ENCODE measurements at places on chromosomes 12 and 14.

GRCh38 chr12:117792471-117792870 is 176.3 kb downstream of the KSR2 start:
- no peak for DNase-seq

GRCh38 chr12:113145720-113146551 is 3.6 kb upstream of the CFAP73 start:
- DNase-seq, result no peak

DNA sequence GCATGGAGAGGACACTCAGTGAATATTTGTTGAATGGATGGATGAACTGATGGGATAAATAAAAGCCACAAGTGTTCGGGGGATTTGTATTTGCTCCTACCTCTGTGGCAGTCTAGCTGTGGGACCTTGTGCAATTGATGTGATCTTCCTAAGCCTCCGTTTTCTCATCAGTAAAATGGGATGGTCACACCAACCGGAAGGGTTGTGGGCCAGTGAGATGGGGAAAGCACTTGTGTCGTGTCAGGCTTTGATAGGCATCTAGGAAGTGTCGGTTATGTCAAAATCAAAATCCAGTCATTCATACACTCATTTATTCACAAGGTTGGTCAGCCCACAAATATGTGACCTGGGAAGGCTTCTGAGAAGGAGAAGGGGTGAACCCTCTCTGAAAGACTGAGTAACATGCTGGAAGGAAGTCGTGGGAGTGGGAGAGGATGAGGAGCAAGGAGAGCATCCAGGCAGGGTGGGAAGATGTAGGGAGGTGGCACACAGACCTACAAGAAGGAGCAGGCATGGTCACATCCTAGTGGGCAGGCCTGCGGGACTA is 7.8 kb upstream of the SERPINA9 start:
- no peak for DNase-seq

- DNase-seq, result no peak
Measured at GRCh38 chr12:49707812-49708147, 575 bp upstream of the FMNL3 start.

DNA sequence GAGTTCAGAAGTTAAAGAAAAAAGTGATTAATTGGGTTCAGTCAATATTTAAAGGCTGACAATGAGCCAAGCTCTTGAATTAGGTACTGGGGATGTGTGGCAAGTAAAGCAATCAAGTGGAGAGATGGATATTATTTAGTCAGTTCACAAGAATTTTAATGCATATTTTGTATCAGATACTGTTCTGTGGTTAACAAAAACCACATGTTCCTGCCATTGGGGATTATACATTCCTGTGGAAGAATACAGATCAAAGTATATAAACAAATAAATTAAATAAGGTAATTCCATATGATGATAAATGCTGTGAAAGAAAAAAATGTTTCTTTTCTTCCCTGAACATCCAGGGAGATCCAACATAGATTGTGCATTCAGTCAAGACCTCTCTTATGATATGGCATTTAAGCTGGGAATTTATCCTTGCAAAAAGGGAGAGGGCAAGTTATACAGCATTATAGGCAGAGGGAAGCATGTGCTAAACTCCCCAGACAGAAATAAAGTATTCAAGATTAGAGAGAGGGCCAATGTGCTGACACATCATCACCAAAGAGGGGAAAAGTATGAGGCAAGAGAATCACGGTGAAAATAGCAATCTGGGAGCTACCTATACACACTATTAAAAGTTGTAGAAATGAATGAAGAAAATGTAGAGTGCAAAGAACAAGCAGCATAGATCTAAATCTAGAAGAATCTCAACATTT is 17.6 kb upstream of the A2M start:
- no peak for DNase-seq

DNA sequence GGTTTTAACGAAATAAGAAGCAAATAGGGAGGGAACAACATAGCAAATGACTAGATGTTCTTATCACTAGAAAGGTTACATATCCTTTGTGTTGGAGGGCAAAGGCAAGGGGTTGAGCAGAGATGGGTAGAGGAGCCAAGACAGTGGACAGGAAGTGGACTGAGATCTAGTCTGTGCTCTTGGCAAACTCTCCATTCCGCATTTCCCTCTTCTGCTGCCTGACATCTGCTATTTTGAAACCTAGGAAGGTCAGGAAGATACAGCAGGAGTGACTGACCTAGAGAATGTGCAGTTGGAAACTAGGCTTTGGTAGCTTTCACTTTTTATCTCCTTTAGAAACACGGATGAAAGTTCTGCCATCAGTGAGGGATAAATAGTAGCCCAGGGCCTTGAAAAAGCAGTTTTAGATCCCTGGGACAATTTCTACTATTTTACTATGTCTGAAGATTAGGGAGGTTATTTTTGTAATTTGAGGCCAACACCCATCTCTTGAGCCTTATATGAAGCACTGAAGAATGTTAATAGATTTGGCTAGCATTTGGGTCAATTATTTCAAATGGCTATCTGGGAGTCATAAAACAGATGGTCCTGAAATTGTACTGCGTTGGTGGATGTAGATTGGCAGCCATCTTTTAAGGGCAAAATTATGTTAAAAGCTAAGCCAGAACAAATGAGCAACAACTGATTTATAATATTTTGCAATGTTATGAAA is 410.3 kb downstream of the PCNX1 start:
- DNase-seq, result no peak

DNA sequence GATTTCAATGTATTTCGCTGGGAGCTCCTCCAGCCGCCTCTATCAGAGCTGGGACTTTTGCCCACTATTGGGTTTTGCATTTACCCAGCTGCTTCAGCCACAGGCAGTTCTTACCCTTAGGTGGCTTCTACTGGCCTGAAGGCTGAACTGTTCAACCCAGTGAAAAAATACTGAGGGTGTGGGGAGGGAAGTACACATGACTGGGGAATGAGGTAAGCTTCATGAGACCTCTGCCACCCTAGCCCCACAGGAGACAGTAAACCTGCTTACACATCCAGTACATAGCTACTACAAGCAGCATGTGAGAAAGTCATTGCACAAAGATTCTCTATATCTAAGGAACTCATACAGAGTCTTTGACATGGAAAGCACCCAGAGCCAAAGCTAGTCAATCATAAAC is 411.1 kb downstream of the SYT1 start:
- DNase-seq, result no peak

GRCh38 chr14:64337888-64338615 is 43.9 kb upstream of the ESR2 start:
- no peak for DNase-seq

- DNase-seq, result no peak
Measured at GRCh38 chr14:105204206-105204930, 23.3 kb upstream of the NUDT14 start.

- no peak for DNase-seq
Measured at GRCh38 chr12:31890295-31891285, 68.6 kb upstream of the RESF1 start.

GRCh38 chr14:92579244-92579936 is 65.8 kb downstream of the RIN3 start:
- DNase-seq, result no peak

- no peak for DNase-seq
Measured at GRCh38 chr14:93049867-93050331, 65.8 kb downstream of the ITPK1 start.

DNA sequence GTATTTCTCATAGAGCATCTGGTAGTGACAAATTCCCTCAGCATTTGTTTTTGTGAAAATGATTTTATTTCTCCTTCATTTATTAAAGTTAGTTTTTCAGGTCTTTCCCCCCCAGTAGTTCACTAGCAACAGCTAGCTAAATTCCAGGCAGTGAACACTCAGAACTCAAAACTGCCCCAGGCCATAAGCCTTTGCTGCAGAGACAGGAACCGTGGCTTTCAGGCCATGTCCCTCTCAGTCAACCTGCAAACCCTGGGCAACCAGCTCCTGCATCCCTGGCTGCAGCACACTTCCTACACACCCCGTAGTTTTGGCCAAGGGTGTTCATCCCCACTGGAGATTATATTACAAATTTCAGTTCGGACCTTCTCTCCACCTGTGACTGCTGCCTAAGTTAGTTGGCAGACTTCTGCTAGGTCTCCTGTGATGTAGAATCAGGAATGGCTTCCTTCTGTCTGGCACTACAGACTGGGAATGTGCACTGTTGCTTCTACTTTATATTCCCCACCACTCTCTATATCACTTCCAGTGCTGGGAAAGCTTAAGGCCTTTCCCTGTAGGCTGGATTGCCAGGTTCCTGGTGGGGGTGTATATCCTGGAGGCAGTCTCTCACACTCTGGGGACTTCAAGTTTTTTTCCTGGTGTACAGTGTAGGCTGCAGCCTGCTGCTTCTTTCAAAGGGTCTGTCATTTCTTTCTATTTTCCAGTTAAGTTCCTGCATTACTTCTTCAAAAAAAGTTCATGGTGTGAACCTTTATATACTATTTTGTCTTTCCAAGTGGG is 924.4 kb upstream of the LRFN5 start:
- no peak for DNase-seq

DNA sequence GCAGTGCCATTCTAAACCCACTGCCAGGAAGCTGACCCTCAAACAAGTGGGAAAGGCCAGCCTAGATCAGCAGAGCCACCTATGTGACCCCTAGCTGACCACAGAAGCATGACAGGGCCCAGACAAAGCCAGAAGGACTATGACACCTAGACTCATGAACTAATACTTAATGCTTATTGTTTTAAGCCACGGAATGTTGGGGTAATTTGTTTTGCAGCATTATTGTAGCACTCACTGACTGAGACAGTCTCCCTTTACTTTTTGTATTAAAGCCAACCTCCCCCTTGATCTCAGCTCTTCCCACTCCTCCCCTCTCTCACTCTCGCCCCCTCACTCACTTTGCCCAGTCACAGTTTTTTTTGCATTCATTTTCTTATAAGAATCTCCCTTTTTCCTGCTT is 186.4 kb downstream of the RBM19 start:
- DNase-seq, result no peak

- no peak for DNase-seq
Measured at GRCh38 chr12:91383099-91383498, 200.5 kb upstream of the DCN start.

DNA sequence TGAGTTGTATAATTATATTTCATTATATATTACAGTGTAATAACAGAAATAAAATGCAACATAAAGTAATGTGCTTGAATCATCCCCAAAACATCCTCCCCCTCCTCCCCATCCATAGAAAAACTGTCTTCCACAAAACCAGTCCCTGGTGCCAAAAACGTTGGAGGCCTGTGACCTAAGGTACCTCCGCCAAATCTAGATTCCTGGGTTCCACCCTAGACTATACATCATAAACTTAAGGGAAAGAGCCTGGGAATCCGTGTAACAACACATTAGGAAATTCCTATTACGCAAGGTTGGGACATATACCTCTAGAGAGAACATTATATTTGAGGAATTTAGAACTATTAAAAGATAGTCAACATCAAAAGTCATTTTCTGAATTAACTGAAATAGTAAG is 38.0 kb downstream of the SPPL3 start:
- no peak for DNase-seq

- no peak for DNase-seq
Measured at GRCh38 chr12:112424126-112424525, 5.4 kb downstream of the PTPN11 start.

DNA sequence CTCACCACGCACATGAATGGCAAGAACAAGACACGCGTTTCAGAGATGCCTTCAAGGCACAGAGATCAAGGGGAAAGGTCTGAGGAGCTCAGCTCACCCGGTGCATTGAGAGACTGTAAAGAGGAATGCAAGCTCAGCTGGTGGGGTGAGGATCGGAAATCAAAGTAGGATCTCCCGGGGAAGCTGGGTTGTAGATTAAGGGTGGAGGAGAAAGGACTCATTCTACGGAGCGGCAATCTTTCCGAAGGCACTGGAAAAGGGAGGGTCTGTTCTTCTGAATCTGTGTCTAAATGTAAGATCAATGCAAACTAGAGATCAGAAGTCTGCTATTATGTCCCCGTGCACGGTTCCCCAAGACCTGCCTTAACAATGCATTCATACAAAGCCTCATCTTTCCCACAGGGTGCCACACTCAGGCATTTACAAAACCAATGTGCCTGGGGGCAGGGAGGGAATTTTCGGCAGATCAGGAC is 41.6 kb upstream of the PYGL start:
- no peak for DNase-seq

DNA sequence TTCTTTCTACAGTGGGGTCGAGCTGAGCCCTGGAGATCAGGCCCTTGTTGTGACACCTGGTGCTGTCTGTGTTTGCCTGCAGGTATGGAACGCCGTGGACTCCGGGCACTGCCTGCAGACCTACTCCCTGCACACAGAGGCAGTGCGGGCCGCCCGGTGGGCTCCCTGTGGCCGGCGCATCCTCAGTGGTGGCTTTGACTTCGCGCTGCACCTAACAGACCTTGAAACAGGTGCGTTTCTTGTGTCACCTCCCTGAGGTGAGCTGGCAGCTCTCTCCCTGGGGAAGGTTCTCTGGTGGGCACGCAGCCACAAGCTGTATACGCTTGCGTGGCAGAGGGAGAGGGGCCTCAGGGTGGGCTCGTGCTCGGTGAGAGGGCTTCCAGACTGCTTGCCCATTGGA is 119.3 kb downstream of the BEGAIN start:
- DNase-seq, result no peak

GRCh38 chr12:57745485-57745881 is 644 bp downstream of the TSPAN31 start:
- no peak for DNase-seq

- DNase-seq, result no peak
Measured at GRCh38 chr12:107519906-107520859, 165.4 kb upstream of the PWP1 start.

- DNase-seq, result no peak
Measured at GRCh38 chr12:116222358-116222757, 55.1 kb downstream of the MED13L start.

DNA sequence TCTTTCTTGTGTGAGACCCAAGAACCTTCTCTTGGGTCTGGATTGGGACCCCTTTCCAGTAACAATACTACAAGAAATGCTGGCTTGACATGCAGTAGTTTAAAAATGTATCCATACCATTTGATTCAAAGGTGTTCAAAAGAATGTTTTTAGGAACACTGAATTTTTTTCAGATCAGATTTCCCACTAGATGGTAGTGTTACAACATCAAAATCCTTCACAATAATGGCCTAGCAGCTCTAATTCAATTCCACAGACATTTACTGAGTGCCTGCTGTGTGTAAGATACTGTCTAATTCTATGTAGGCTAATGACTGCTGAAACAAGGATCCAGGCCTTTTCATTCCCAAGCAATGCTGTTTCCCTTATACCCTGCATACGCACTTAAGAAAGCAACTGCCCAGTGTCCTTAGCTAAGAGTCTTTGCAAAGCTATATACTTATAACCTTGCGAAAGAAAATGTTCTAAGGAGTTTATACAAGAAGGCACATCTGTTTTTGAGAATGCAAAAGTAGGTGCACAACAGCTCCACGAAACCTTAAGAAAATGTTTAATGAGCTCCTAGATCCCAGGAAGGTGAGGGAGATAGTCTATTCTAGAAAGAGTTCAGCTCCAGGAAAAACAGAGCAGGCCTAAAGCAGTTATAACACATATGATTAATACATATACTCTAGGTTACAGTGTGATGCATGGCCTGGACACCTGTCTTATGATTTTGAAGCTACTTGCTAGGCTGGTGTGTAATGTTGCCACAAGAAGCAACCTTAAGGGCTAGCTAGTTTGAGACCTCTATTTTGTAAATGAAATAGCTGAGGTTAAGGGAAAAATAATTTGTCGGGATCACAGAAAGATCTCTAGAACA is 50.9 kb upstream of the PKP2 start:
- no peak for DNase-seq

- no peak for DNase-seq
Measured at GRCh38 chr12:124423761-124424515, 129.0 kb downstream of the RFLNA start.

GRCh38 chr12:95648990-95649791 is 97.9 kb upstream of the USP44 start:
- no peak for DNase-seq

GRCh38 chr14:67357186-67357968 is 2.2 kb downstream of the ATP6V1D start:
- no peak for DNase-seq

- DNase-seq, result no peak
Measured at GRCh38 chr12:38744041-38744440, 161.3 kb downstream of the CPNE8 start.

Measured in stimulated activated CD4-positive, alpha-beta T cell treated with anti-CD3 and anti-CD28 coated beads, Interleukin-15, amount 100 ng/mL, for 1 hour (primary cell).